CMK (cell line): ENCODE measurements at places on chromosomes 11 and 22.

GRCh38 chr22:38799265-38800002, 5.5 kb upstream of the DNAL4 start:
- no peak for DNase-seq

DNA sequence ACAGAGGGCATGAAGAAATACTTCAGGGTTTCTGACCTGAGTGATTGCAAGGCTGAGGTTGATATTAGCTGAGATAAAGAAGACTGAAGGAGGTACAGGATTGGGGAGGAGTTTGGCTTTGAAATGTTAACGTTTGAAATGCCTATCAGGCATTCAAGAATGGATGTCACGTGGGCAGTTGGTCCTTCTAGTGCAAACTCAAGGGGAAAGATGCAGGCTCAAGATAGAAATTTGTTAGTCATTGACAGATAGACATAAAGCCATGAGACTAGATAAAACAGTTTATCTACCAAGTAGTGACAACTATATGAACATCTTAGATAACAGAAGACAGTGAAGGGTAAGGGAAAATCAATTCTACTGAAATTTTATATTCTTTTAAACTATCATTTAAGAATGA, 23.1 kb downstream of the TTC17 start:
- no peak for DNase-seq

GRCh38 chr22:38124236-38124974, 13.9 kb upstream of the BAIAP2L2 start:
- DNase-seq = no peak

- DNase-seq = no peak
Measured at GRCh38 chr11:12105471-12105870, 4.9 kb upstream of the MICAL2 start.

DNA sequence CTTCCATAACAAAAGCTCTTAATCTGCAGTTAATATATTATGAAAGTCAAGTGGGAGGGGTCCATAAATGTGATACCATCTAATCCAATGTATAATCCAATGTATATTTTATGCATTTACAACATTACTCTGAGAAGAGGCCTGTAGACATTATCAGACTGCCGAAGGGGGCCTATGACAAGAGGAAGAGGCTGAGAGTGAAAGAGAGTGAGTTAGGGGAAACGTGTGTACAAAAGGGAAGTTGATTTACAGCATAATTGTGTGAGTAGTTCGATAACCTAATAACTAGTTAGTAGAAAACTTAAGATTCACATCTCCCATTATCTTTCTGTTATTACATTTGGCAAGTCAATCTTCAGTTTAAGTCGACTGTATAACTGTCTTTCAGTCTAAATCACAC, 86.6 kb downstream of the DDX10 start:
- DNase-seq = no peak

DNA sequence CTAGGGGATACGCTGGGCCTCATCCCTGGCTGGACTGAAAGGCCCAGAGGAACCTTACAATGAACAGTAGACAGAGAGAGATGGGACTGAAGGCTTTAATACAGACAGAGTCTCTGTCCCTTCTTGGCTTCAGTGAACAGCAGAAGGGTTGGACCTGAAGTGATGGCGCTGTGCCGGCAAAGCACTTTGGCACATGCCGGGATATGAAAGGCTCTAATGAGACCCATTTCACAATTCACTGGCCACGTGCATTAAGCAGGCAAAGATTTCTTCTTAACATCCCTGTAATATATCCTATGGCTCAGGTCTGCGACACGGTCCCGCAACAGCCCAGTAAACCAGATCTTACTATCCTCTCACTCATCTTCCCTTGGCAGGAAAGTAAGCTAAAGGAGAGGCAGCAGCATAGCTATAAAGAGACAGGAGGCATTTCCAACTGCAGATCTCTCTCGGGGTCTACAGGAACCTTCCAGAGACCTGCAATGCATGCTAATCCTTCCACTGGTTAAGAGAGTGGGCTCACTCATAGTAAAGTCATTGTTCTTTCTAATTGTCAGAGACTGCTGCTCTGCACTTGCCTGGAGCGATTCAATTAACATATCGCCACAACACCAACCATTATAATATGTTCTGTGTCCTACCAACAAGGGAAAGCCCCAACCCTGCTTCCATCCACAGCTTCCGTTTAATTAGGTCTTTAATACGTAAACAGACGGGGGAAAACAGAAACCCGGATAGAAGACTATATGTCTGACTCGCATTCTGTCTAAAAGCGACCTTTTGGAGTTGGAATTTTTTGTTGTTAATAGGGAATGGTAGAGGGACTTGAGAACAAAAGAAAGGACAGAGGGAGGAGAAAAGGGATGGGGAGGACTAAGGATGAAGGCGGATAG, 1179.0 kb downstream of the LRRC4C start:
- no peak for DNase-seq

- no peak for DNase-seq
Measured at GRCh38 chr11:123430721-123431497, 840 bp downstream of the GRAMD1B start.

DNA sequence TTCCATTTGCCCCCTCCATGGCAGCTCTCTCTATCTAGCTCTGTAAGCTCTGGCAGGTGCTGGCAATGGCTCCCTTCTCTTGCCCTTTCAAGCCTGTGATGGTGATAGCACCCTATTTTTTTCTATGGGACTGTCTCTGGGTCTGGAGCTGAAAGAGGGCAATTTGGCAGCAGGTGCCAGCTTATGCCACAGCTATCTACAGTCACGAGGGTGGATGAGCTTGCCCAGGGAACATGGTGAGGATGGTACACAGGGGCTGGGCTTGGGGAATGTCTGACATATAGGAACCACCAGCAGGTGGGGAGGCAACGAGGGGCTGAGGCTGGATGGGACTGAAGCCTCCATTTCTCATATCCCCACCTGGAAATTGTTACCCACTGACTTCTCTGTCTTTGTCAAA, 175.4 kb upstream of the SYT13 start:
- no peak for DNase-seq

GRCh38 chr11:18696638-18697225, 1.8 kb upstream of the TMEM86A start:
- DNase-seq = no peak

GRCh38 chr11:128715691-128716561, 22.1 kb downstream of the FLI1 start:
- DNase-seq = no peak

DNA sequence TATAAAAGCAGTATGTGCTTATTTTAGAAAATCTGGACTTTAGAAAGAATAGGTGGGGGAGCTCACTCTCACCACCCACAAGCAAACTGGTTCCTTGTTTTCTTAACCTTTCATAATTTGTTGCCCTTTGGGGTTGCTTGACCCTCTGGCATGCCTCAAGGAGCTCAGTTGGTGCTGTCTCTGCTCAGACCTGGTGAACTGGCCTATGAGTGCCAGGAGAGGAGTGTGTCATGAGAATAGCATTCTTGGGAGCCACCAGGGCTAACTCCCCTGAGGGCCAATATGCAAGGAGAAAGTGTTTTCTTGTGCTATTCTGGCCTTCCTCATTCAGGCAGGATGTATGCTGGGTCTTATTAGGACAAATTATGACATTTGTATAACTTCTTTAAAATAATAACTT, 21.0 kb upstream of the AMOTL1 start:
- no peak for DNase-seq

DNA sequence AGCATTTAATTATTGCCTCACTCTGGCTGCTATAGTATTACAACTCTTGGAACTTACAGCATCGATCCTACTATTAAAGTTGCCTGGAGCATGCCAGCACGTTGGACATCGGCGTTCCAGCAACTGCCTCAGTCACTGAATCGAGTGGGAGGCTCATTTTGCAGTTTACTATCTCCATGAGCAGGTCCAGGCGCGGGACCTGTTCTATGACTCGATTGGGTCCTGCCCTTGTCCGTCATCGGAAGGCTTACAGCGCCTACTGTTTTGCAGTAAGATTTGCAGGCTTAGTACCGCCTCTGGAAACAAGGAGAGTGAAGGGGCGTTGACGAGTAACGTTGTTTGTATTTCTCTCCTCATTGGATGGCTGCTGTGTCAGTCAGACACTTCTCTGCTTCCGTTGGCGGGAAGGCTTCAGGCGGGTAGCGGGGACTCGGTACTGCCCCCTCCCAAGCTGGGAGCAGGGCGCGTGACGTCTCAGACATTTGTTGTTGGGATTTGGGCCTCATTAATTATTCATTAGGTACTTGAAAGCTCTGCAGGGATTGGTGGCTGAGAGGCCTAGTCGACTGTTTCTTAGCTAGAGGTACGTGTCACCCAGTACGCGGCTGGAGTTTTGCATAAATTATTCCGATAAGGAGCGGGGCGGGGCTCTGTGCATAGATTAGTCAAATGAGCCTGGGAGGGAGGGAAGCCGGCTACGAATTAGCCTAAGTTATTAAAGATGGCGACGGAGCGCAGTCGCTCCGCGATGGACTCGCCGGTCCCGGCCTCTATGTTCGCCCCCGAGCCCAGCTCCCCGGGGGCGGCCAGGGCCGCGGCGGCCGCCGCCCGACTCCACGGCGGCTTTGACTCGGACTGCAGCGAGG, at the start of gene GTPBP1:
Gene GTPBP1, plus strand, starts transcription at position 710 of the 866 bp plus-strand sequence. Its CDS starts 12 bp downstream, at position 722.
- DNase-seq = peak; percentile 100

GRCh38 chr22:29073618-29074275, 912 bp downstream of the KREMEN1 start:
- DNase-seq = no peak

DNA sequence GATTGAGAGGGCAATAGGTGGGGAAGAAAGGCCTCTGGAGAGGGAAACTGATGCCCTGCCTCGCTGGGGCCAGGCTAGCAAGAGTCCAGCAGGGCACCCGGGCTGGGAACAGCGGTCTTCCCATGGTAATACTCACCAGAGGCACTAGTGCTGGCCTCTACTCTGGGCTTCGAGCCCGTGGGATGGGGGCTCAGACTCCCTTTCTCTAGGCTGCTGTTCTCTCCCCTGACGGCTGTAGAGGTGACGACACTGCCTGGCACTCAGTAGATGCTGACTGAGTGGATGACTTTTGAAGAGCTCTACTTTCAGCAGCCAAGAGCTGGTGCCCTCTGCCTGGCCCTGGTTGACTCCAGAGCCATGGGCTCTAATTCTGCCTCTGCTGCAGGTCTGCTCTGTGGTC, 818 bp upstream of the C1QTNF4 start:
- DNase-seq = no peak

- no peak for DNase-seq
Measured at GRCh38 chr11:10809373-10810160, 841 bp upstream of the EIF4G2 start.

- no peak for DNase-seq
Measured at GRCh38 chr11:31817621-31818424, 6.7 kb upstream of the PAX6 start.

GRCh38 chr22:39094717-39095389, 2.2 kb upstream of the APOBEC3H start:
- no peak for DNase-seq

- no peak for DNase-seq
Measured at GRCh38 chr11:126308271-126308671, 4.4 kb downstream of the DCPS start.

GRCh38 chr22:49257551-49257961, 570.1 kb downstream of the BRD1 start:
- no peak for DNase-seq

GRCh38 chr22:49097966-49098365, 729.7 kb downstream of the BRD1 start:
- no peak for DNase-seq

GRCh38 chr11:76266286-76267100, 60.2 kb upstream of the WNT11 start:
- no peak for DNase-seq

DNA sequence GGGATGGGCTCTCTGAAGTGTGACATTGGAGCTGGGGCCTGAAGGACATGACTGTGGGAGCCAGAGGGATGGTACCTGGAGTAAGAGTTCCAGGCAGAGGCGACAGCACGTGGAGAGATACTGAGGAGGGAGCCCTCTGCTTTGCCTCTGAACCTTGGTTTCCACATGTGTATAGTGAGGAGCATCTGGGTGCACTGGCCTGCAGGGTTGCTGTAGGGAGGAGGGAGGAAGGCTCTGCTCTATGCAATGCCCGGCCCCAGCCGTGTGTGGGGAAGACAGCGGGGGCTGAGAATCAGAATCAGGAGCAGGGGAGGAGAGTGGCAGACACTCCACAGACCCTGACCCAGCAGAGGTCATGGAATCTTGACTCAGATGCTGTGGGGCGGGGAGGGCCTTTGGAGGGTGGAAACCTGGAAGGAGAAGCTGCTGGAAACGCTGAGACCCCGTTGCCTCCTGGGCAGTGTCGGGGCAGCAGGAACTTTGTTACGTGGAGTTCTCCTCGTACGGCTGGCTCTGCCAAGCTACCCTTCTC, 4.0 kb downstream of the SCYL1 start:
- DNase-seq = no peak

DNA sequence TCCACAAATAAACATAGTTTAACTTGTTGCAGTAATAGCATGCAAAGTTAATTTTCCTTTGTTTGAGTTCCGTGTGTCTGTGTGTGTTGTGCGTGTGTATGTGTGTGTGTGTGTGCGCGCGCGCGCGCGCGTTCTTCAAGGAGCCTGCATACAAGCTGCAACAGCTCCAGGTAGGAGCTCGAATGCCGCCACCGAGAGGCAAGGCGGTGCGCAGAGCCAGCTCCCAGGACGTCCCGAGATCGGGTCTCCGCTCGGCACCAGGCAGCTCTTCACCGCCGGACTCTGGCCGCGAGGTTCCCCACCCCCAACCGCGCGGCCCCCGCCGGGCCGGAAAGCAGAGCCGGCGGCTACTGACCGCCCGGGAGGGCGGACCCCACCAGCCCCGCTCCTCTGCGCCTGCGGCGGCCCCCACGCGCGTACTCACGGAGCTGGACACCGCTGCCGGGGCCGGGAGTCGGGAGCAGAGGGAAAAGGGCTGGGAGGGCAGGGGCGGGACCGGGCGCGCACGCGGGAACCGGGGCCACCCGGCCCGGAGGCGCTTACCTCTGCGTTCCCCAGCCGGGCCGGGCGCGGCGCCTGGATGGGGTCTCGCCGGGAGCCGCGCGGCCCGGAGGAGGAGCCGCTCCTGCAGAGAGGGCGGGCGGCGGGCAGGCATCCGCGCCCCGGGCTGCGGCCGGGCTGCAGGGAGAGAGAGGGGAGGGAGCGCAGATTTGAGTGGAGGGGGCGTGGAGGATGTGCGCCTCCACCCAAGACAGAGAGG, 40.4 kb upstream of the AKIP1 start:
- DNase-seq = no peak

GRCh38 chr11:8325591-8326304, 62.1 kb upstream of the LMO1 start:
- DNase-seq = no peak

- no peak for DNase-seq
Measured at GRCh38 chr11:123373754-123374621, 56.1 kb upstream of the GRAMD1B start.

DNA sequence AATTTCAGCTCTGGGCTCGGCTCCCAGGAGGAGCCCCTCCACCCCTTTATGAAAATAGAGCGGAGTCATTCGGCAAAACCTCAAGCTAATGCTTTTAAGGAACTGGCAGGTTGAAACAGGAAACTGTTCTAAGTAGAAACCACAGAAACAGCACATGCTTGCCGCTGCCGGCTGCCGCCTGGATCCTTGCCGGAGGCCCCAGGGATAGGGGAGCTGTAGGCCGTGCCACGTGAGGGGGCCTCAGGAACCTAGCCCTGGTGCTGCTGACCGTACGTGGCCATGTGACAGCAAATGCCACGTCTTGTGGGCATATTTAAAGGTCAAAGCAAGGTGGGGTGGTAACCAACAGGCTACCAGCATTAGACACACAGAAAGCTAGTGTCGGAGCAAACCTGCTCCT, 77.9 kb upstream of the TIMP3 start:
- DNase-seq = peak; percentile 46

GRCh38 chr11:9758637-9759518, 95.0 kb downstream of the SWAP70 start:
- DNase-seq = peak; percentile 39
